ENCODE measurements at places on chromosomes 3 and 15.

- DNase-seq: no peak
Measured at GRCh38 chr3:162139841-162140240, 643.2 kb downstream of the OTOL1 start.

GRCh38 chr3:38317192-38317759 is 29.3 kb upstream of the XYLB start:
- no peak for DNase-seq

DNA sequence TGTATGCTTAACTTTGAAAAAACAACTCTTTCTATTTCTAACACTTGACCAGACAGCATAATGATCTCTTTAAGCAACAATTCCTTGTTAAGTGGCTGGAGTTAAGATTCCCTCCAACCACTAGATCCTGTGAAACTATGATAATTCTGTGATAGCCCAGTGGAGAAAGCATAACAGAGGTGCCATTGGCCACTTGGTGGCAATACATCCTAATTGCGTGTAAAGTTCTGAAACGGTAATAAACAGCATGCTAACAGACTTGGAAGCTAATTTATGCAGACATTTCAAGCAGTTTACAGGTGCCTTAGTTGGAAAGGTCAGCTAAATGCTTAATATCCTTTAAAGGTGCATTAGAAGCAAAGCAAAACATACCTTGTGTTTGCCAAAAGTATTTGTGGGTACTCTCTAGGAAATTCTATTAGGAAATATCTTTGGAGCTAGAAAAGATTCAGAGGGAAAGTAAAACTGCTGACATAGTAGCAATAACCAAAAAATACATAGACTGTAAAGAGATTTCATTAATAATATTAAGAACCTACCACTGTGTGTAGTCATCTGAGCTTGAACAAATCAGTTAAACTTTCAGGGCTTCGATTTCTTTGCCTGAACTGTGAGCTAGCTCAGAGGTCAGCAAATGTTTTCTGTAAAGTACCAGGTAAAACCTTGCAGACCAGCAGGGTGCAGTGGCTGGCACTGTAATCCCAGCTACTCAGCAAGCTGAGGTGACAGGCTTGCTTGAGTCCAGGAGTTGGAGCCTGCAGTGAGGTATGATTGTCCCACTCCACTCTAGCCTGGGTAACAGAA is 19.0 kb upstream of the CSTA start:
- DNase-seq: no peak

DNA sequence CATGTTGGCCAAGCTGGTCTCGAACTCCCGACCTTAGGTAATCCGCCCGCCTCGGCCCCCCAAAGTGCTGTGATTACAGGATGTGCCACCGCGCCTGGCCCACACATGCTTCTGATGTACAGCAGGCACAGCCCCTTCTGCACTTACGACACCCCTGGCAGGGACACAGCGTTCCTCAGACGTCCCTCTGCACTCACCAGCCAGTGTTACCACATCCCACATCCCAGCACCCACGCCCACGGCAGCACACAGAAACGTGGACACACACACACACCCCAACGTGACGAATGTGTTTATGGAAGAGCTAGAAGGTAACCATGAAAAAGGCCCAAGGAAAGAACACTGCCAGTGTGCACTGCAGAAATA is 576 bp upstream of the RPAP1 start:
- no peak for DNase-seq
